ENCODE measurements at places on chromosomes 3 and 15. TPM values are rescaled to one million over a fixed set of nuclear protein-coding genes. Genes with fewer than 3 reads are reported as not detected.

NPAP1 gene
- total RNA-seq, result not detected

OXNAD1 gene
- total RNA-seq, result 8.1 TPM

BHLHE40 gene
- 123 TPM for total RNA-seq

CKMT1A gene
- 3.3 TPM for total RNA-seq

CACNA2D3 gene
- not detected for total RNA-seq

CELSR3 gene
- 5.4 TPM for total RNA-seq

GOLGA8J gene
- total RNA-seq, result not detected

ALDH1L1 gene
- total RNA-seq, result 0.64 TPM

TMEM89 gene
- total RNA-seq, result not detected

GMPS gene
- 84.1 TPM for total RNA-seq

AMIGO3 gene
- 1.4 TPM for total RNA-seq

KLHL40 gene
- total RNA-seq, result not detected

HRG gene
- total RNA-seq, result not detected

CADM2 gene
- 0.23 TPM for total RNA-seq

SLC6A6 gene
- total RNA-seq, result 103 TPM

TYRO3 gene
- total RNA-seq, result 12.7 TPM

ZKSCAN7 gene
- not detected for total RNA-seq

GRAMD2A gene
- total RNA-seq, result not detected

SPSB4 gene
- not detected for total RNA-seq

GHSR gene
- not detected for total RNA-seq

UTS2B gene
- not detected for total RNA-seq

ITIH4 gene
- 1.4 TPM for total RNA-seq

TNIK gene
- 2.0 TPM for total RNA-seq

DPPA2 gene
- total RNA-seq, result not detected

GDPGP1 gene
- total RNA-seq, result 8.1 TPM

HHLA2 gene
- total RNA-seq, result 0.12 TPM

Data from A549 treated with CpdA at 1 μM for 4 hours (cell line).